ENCODE measurements at places on chromosomes 4 and X.

DNA sequence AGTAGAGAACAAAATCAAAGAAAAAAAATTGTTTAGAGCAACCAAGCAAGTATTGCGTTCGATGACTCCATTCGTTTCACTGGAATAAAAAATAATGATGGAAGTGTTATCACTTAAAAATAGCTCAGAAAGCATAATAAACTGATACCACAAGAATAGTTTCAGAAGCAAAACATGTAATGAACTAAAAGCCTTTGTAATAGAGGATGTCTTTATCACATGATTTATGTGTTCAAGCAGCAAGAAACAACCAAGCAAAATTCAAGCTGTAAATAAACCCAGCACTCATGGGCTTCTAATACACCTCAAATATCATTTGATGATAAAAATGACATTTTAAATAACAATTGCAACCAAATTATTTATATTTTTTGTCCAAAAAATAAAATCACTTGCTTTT is 192.2 kb downstream of the NDST4 start:
- no peak for DNase-seq

- no peak for DNase-seq
Measured at GRCh38 chrX:119094819-119095218, 22.0 kb downstream of the CT47C1 start.

GRCh38 chr4:68176500-68176899 is 46.8 kb upstream of the TMPRSS11F start:
- DNase-seq = no peak

- no peak for DNase-seq
Measured at GRCh38 chr4:144206711-144207110, 66.2 kb upstream of the GYPA start.

- DNase-seq = no peak
Measured at GRCh38 chr4:31791666-31792065, 1071.5 kb downstream of the PCDH7 start.

- no peak for DNase-seq
Measured at GRCh38 chrX:55546956-55547355, 57.3 kb upstream of the USP51 start.

GRCh38 chr4:122481766-122482405 is 25.4 kb upstream of the IL2 start:
- DNase-seq = no peak

DNA sequence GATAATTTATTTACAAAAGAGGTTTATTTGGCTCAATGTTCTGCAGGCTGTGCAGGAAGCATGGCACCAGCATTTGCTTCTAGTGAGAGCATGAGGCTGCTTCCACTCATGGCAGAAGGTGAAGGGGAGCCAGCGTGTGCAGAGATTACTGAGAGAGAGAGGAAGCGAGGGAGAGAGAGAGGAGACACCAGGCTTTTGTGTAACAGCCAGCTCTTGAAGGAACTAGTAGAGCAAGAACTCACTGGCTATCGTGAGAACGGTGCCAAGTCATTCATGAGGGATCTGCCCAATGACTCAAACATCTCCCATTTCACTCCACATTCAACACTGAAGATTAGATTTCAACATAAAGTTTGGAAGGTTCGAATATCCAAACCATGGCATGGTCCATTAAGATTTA is 12.7 kb downstream of the GUCY1A1 start:
- DNase-seq = no peak

GRCh38 chr4:136931781-136932180 is 600.5 kb downstream of the PCDH18 start:
- DNase-seq = no peak

DNA sequence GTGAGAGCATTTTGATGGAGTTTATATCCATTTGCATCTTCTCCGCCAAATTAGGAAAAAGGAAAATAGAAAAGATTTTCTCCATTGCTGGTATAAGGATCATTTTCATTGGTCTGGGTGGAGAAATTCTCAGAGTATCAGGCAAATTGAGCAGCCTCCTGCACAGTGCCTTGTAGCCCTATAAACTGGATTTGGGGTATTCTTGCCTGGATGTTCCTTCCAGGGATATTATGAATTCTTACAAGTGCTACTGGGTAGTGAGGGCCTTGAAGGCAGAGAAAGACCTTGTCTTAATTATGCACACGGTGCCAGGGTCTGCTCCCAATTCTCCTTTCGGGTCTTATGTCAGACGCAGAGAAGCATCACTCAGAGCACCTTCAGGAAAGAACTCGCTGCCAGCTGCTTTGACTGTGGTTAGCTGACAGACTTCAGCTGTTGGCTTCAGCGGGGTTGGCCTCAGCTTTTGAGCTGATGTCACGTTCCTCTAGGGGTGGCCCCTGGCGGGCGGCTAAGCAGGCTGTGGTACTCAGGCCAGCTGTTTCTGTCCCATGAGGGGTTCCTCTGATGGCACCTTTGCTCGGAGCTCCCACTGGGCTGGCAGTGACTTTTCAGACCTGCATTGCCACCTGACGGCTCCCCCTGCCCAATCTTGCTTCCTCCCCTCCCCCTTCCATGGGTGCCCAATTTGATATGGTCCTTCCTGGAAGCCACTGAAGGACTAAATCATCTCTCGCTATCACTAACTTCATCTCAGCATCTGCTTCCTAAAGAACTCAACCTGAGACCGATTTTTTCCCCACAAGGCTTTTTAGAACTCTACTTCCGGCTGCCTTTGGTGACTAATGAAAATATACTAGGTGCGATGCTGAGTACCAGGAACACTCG is 519.5 kb downstream of the BCOR start:
- no peak for DNase-seq

GRCh38 chrX:10393899-10394298 is 226.5 kb downstream of the MID1 start:
- no peak for DNase-seq

Data from fibroblast of skin of left quadriceps (primary cell).